ENCODE measurements at places on chromosomes 2 and 18.
A peak's percentile ranks its signal among the peaks of the same experiment; 100 is the strongest.

GRCh38 chr2:119748135-119748534, 11.6 kb upstream of the PTPN4 start:
- no peak for DNase-seq

- peak; percentile 62 for DNase-seq
Measured at GRCh38 chr2:47227532-47228279, 72.6 kb upstream of the STPG4 start.

DNA sequence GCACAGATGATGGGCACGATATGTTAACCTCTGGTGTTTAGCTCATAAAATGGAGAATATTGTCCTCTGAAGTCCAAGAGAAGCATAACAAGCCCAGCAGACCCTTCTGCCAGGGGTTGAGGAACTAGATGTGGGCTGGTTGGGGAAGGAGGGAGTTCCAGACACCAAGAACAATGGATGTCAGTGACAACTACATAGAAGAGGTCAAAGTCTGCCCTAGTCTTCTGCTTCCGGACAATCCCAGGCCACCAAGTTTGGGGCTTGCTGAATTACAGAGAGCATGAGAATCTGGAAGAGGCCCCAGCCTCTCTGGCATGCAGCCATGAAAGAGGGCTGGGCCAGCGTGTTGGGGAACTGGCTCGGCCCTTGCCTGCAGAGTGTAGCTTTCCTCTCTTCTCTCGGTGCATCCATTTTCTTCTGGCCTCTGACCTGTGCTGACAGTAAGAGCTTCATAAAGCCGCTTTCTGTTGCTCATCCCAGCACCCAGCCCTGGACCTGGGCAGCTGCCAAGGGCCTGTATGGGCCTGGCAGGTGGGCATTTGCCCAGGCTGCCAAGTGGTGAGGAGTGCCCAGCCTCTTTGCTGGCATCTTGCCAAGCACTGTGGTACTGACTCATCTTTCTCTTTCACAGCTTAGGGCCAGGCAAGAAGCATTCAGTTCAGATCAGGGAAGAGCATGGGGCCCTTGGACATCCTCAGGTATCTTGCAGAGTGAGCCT, 14.6 kb upstream of the LAPTM4A start:
- DNase-seq = peak; percentile 16

DNA sequence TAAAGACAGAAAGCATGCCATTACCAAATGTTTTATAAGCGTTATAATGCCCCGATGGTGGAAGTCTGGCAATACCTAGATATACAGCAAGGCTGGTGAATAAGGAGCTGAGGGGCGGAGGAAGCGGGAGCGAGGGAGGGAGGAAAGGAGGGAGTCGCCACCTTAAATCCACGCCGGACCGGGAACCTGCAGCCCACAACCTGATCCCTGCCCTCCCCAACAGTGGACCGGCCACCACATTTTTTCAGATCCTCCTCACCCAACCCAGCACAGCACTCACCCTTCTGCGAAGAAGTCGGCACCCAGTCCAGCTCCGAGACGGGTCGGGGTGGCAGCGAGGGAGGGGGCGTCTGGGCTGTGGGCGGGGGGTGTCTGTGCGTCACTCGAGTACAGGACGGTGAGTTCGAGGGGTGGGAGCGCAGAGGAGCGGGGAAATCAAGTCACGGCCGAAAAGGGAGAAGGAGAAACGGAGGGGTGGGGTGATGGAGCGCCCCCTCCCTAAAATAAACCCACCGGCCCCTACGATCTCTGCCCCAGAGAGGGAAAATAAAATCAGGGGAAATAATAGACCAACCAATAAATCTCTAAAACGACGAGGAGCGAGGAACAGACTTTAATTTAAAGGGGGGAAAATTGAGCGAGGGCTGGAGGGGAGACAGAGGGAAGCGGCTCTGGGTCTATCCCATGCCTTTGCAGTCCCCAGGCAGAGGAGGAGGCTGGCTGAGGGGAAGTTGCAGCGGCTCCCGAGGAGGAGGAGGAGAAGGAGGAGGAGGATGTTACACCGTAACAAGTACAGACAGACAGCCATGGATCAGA, 96.5 kb upstream of the SERTAD2 start:
- DNase-seq = no peak

DNA sequence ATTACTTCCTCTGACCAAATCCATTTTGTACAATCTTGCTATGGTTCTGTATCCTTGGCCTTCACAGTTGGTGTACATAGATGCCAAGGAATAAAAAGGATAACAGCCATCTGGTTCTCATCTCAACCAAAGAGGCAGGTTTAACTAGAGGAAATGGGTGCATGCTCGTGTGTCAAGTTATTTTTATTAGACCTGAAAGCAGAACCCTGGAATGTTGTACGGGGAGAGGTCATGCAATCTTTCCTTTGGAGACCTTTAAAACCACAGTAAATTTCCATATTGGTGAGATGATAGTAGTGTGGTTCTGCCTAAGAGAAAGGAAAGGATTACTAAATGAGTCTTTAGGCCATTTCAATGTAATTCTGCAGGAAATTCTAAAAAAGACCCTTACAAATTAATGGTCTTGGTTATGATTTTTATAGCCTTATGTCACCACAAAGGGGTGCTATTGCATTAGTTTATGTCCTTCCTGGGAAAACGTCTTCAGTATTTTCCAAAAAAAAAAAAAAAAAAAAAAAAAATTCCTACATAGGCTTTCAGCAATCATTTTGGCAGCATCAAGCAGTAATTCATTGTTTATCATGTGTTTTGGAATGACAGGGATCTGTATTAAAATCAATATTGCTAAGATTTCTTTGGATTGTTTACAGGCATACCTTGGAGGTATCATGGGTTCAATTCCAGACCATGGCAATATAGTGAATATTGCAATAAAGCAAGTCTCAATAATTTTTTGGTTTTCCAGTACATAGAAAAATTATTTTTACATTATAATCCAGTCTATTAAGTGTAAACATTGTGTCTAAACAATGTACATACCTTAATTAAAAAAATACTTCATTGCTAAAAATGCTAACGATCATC, 270.8 kb downstream of the NYAP2 start:
- peak; percentile 7 for DNase-seq

GRCh38 chr2:134225841-134226240, 28.0 kb upstream of the MGAT5 start:
- DNase-seq = no peak

DNA sequence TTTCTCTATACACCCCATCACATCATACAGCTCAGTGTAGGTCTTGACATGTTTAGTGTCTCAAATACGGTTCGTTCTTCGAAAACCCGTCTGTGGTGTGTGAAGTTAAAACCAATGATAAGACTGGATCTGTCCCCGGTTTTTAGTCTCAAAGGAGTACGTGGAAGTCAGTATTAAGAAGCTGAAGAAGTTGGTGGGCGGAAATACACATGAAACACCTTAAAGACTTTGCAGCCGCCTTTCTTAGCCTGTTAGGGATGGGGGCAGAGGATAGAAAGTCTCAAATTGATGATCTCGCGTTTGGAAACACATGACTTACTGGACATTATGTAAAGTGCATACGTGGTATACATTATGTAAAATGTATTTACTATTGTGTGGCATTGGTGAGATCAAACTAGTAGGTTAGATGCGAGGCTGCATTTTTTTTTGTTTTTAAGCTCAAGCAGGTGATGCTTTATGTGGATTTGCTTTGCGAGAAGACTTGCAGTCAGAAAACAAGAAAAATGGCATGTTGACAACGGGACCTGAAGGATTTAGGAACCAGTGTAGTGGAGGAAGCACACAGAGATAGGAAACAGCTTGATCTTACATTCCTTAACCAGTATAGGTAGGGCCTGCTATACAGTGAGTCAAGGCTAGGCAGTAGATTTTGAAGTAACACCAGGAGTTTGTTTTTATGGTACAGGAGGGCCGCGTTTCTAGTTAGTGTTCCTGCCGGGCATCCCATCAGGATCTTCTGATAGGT, 1.2 kb downstream of the CNOT11 start:
- no peak for DNase-seq

DNA sequence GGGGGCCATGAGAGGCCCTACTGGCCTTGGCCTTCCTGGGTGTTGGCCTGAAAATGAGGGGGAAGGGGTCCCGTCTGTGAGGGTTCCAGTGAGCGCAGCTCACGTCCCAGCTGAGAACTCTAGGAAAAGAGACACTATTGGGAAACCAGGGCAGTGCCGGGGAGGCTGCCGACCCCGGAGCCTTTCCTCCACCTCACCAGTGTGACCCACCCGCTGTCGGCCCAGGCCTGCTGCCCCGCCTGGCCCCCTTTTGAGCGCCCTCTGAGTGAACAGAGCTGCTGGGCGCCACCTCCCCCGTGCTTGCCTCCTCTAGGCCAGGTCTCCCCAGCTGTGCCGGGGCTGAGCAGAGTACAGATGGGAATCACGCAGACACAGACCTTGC, 17.5 kb upstream of the ARHGEF4 start:
- no peak for DNase-seq

- no peak for DNase-seq
Measured at GRCh38 chr2:64731263-64731643, 77.5 kb upstream of the SERTAD2 start.

- no peak for DNase-seq
Measured at GRCh38 chr2:216664593-216665034, 30.7 kb downstream of the IGFBP5 start.

- DNase-seq = no peak
Measured at GRCh38 chr18:48872234-48873145, 78.3 kb downstream of the SMAD7 start.

GRCh38 chr2:221465776-221466175, 106.3 kb downstream of the EPHA4 start:
- DNase-seq = no peak

DNA sequence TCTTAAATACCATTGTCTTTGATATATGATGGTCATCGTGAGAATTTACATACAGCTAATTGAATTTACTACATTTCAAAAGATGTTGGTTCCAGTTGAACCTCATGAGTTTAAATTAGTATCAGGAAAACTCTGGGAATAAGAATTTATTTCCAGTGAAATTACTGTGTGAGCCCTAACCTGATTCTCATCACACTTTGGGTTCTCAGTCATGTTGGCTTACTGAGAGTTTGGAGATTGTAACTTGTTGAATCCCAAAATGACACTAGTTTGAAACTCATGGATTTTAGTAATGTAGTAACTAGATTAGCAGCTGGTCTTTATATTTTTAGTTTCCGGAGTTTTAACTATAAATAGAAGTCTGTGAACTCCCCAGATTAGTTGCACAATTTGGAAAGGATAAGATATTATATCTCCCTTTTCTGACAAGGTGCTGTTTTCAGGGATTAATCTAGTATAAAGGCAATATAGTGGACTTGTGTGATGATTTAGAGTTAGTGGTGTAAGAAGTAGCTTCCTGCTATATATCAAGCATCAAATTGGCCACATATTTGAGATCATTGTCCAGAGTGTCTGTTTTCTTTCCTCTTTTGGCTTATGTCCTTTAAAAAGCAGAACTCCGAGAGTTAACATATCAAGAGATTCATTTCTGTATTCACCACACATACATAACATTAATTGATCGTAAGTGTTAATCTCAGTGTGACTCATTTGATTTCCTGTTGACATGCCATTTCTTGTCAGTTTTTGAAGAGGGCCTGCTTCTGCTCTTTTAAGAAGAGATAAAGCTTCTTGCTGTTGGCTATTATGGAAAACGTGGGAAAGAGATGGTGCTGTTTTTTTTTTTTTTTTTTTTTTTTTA, 15.7 kb downstream of the NDUFV2 start:
- DNase-seq = no peak

GRCh38 chr2:63347361-63347760, 240.9 kb downstream of the WDPCP start:
- DNase-seq = no peak

DNA sequence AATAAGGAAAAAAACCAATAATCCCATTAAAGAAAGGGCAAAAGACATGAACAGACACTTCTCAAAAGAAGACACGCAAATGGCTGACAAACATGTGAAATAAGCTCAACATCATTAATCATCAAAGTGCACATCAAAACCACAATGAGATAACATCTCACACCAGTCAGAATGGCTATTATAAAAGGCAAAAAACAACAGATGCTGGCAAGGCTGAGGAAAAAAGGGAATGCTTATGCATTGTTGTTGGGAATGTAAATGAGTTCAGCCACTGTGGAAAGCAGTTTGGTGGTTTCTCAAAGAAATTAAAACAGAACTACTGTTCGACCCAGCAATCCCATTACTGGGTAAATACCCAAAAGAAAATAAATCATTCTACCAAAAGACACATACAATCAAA, 285.6 kb downstream of the NR4A2 start:
- DNase-seq = no peak

GRCh38 chr18:43160509-43160908, 45.0 kb upstream of the RIT2 start:
- no peak for DNase-seq

DNA sequence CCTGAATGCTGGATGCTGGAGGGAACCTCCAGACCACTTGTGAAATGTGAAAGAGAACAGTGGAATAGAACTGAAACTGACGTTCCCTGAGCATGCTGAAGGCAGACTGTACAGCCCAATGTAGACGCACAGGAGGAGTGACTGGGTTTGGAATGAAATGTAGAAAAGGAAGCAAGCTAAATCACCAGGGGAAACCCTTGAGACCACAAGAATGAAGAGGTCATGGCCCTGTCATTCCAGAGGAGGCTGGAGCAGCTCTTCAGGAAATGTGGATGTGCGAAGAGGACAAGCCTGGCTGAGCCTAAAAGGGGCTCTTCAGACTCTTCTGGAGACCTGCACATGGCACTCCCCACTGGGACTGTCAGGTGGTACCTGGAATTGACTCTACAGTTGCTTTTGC, 118.5 kb upstream of the ALPP start:
- no peak for DNase-seq

DNA sequence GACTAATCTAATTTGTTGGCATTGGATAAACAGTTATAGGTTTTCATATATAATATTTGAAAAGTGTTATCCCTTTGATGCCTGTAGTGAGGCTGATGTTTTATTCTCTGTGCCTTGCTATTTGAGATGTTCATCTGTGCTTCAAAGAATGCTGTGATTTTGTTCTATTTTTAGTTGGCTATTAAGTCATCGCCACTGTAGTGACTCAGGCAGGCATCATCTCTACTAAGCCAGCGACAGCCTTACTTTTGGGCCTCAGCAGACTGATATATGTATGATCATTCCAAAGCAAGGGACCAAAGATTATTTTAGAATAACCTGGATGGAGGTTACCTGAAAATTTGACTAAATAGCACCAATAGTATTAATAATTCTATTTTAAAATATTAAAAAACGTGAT, 1674.5 kb upstream of the NXPH2 start:
- DNase-seq = no peak

GRCh38 chr2:215149486-215149885, 11.1 kb upstream of the ABCA12 start:
- no peak for DNase-seq

GRCh38 chr18:23386317-23386716, 66.8 kb upstream of the RIOK3 start:
- DNase-seq = no peak

- no peak for DNase-seq
Measured at GRCh38 chr2:30688956-30689401, 118.3 kb downstream of the CAPN13 start.

DNA sequence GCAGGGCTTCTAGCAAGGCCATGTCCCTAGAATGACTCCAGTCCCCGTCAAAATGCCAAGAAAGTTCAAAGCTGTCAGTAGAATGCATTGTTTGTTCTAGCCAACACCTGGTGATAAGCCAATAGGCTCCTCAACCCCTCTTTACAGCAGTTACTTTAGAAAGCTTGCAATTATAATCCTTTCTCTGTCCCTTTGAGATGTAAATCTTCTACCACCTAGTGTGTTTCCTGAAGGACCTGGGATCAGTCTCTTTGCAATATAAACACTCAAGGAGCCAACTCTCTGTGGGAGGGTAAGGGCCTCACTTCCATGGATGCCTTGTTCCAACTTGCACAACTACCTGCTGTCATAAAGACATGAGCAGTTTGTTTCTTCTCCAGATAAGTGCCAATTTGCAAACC, 301.8 kb downstream of the NBAS start:
- no peak for DNase-seq

GRCh38 chr2:2020897-2021296, 276.6 kb upstream of the PXDN start:
- no peak for DNase-seq

Measured in NCI-H1436 (cell line).